ENCODE measurements at places on chromosomes 3 and 15.

- DNase-seq: no peak
Measured at GRCh38 chr3:20059929-20060328, 19.7 kb downstream of the KAT2B start.

- no peak for DNase-seq
Measured at GRCh38 chr15:92226020-92226612, 167.6 kb upstream of the ST8SIA2 start.

DNA sequence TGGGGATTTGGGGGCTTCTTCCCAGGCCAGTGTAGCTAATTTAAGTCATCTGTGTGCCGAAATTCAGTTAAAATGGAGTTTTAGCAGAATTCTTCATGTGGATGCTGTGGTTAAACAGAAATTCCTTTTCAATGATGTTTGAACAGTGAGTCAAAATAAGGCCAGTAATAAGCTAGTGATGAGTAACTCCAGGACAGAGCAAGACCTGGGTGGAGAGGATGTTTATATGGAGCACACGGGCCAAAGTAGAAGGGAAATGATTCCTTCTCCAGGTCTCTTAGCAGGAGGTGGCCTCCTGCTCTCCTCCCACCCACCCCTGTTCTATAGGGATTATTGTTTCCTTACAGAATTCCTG, 31.9 kb upstream of the UACA start:
- no peak for DNase-seq

GRCh38 chr3:53624061-53624857, 129.8 kb downstream of the CACNA1D start:
- DNase-seq: no peak

DNA sequence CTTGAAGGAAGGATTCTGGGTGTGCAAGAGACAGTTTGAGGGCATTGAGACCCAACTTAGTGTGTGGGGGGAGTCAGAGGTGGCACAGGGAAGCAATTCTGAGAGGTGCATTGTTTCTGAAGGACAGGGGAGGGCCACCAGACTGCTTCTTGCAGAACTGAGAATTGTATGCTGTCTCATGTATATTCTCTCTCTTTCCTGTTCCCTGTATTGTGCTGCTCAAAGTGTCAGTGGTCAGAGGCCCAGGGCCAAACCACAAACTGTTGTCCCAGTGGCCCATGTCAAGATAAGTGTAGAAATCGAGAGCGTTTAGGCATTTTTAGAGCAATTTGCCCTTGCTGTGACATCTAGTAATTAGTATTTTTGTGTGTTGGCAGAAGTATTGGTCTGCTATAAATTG, 567.1 kb downstream of the EDEM1 start:
- DNase-seq: no peak

DNA sequence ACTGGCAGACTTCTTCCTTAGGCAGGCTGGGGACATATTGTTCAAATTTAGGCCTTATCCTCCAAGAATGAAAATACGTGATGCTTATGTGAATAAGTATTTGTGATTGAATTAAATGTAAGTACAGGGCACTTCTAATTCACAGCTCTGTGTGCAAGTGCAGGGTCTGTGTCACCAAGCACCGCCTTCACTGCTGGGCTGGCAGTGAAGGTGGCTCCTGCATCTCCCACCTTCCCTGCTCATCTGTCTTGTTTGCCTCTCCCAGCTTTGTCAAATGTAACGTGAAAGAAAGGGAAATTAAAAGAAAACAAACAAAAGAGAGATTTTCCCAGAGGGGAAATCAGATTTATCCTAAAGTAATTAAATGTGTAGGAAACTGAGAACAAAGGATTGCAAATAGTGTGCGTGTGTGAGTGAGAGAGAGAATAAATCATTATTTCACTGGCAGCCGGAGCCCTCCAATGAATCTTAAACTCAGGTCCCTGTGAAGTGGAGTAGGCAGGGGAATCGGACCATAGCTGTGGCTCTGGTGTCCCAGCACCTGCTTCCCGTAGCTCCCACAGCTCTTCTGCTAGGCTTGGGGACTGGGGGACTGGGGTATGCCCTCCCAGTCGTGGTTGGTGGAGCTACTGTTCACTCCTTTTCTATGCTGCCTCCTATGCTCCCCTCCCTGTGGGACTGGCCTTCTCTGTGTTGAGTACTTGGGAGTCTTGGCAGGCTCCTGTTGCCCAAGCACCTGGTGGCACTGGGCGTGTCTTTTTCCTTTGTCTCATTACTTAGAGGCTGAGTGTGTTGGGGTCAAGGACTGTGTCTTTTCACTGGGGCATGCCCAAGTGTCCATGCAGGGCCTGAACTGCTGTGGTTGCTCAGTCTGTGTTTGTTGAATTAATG, 222.2 kb downstream of the EPHB1 start:
- no peak for DNase-seq

GRCh38 chr3:58565621-58566397, 11.4 kb downstream of the FAM107A start:
- no peak for DNase-seq

GRCh38 chr3:50472958-50473357, 30.5 kb downstream of the CACNA2D2 start:
- no peak for DNase-seq

DNA sequence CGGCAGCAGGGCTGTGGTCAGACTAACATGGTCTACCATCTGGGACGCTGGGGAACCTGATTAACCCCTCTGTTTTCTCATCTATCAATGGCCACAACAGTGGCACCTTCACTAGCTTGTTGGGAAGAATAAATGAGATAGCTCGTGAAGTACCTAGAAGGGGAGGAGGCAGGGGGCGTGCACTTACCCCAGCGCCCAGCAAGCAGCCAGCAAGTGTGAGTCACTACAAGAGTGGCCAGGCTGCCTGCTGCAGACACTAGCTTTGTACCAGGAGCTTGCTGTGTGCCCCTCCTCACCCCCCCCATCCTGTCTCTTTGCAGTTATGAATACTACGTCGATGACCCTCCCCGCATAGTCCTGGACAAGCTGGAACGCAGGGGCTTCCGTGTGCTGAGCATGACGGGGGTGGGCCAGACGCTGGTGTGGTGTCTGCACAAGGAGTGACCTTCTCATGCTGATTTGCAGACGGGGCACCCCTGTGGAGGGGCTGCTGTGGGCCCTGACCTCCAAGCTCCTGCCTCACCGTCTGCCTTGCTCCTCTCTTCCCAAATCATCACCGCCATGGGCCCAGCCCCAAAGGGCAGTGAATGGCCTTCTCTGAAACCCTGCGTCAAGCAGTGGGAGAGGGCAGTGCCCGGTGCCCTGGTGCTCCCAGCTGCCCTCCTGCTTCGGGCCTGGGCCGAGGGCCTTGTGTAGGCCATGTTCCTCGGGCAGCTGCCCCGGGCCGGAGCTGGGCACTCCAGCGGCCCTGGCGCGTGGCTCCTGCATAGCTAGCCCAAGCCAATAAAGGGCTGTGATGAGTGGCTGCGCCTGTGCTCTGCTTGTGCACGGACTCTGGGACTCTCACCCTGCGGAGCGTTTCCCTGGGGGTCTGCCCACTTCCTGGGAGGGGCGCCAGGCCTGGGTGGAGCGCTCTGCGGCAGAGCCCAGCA, 2.6 kb upstream of the C15orf62 start:
- no peak for DNase-seq

DNA sequence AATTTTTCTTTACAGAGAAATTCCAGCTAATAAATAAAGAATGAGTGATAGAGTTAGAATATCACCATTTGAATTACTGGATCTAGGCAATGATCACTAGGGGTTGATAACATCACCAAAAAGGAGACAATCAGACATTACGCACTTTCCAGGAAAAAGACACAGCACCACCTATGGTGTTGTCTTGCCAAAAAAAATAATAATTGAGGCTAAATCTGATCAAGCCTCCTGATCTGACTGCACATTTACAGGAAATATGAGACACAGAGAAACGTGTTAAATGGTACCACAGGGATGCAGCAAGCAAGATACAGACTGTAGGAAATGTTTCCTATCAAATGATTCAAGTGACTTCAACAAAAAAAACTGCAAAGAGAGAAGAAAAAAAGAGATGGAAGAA, 92.8 kb downstream of the EOMES start:
- DNase-seq: no peak

DNA sequence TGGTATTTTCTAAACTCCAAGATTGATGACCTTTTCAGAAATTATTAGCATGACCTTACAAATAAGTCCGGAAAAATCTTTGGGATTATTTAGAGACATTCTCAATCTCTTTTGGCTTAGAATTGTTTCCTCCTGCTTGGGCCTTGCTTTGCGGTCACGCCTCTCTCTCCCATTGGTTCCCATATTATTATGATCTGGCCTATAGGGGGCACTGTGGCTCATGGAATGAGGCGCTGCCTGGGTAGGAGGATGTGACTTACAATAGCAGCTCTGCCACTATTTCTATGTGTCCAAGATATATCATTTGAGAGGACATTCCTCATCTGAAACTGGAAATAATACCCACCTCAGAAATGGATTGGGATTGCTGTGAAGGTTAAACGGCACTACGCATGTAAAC, 464.9 kb downstream of the MFSD1 start:
- DNase-seq: no peak

- no peak for DNase-seq
Measured at GRCh38 chr15:72824112-72824511, 40.6 kb upstream of the ADPGK start.

GRCh38 chr15:51227940-51228732, 110.3 kb downstream of the CYP19A1 start:
- DNase-seq: no peak

GRCh38 chr15:73357999-73358665, 10.6 kb downstream of the HCN4 start:
- no peak for DNase-seq

- DNase-seq: no peak
Measured at GRCh38 chr3:62823461-62824050, 51.7 kb downstream of the CADPS start.

DNA sequence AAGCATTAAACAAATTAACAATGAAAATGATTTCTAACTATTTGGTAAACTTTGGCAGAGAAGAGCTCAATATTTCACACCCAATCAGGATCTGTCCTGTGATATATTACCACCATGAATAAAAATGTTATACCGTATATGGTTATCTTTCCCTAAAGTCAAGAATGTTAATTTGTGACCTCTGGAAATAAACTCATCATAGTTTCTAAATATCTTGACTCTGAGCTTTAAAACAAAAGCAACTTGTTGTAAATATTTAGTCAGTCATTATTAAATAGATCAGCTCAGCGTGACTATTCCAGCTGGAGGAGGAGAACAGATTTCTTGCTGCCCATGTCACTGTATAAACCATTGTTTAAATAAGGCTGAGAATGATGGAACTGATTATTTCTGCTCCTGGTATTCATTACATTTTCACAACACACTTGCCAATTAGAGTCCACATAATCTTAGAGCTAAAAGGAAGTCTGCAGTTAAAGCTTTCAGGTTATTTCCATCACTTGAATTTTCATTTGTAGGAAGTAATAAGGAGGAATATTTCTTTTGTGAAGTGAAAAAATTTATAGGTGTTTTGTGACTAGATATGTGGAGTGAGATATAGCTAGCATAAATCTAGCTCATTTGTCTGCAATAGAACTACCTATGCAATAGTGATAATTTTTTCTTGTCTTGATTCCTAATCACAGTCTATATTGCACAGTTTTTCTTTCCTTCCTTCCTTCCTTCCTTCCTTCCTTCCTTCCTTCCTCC, 106.5 kb upstream of the P2RY1 start:
- no peak for DNase-seq

- DNase-seq: no peak
Measured at GRCh38 chr3:61688307-61688984, 127.1 kb downstream of the PTPRG start.

DNA sequence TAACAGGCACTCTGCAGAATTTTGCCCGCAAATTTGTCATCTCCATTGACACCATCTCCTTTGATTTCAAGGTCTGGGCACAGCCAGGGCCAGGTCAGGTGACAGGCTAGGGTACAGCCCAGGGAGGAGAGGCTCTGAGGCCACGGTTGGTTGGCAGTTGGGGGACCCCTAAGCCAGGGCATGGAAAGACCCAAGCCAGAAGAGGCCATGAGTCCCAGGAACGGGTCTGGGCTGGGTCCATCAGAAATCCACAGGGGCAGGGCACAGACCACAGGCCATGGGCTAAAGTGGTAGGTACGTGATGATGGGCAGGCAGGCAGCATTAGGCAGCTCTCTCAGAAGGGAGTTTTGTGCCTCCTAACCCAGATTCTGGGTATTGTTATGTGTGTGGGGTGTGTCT, 45.8 kb downstream of the SEMA3G start:
- DNase-seq: no peak

- no peak for DNase-seq
Measured at GRCh38 chr3:86987421-86987715, 3.6 kb downstream of the VGLL3 start.

DNA sequence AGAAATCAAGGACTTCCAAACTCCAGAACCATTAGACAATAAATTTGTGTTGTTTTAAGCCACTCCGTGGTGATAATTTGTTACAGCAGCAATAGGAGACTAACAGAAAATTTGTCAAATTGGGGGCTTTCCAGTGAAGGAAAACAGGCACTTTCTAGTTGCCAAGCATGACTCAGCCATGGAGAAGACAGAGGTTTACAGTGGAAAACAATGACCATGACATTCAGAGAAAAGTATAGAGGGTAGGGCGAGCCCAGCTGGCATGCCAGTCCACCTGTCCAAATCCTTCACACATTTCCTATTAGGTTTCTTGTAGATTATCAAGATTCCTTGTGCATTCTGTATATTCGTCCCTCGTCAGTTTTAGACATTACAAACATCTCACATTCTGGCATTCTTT, 24.9 kb downstream of the SLCO2A1 start:
- no peak for DNase-seq

DNA sequence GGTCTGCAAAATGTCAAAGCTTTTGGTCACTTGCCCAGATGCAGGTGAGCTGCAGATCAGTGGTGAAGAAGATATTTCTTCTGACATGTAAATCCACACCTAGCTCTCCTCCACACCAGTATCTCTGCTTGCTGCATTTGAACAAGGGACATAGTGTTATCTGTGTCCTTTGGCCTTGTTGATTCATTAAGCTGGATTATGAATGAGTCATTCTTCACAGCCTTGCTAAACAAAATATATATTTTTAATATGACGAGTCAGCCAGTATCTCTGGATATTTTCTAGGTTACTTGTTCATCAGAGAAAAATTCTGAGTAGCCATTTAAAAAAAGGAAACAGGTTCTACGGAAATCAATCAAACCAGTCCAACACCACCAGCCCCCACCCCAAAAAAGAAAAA, 190.6 kb upstream of the ADAMTS9 start:
- no peak for DNase-seq

DNA sequence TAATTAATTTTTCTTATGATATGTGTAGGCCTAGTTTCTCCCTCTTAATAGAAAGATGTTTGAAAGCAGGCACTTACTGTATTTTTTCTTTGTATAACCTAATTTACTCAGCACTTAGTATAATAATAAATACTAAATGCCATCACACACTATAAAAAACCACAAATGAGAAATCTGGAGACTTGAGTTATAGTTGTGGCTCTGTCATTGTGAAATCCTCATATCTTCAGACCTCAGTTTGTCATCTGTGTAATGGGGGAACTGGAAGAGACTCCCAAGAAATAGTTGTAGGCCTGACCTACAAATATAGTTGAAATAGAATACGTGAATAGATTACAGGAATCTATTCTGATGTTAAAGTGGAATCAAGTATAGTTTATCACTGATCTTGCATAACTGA, 287.6 kb upstream of the DPH6 start:
- DNase-seq: no peak

- DNase-seq: no peak
Measured at GRCh38 chr3:186506857-186507256, 37.3 kb downstream of the CRYGS start.

GRCh38 chr15:75661100-75661755, 13.5 kb downstream of the SNX33 start:
- DNase-seq: no peak

Data from activated T-cell treated with anti-CD3 and anti-CD28 coated beads for 1 hour (primary cell).